ENCODE measurements at places on chromosomes 1 and 21. TPM values are rescaled to one million over a fixed set of nuclear protein-coding genes. Genes with fewer than 3 reads are reported as not detected.

The CA6 gene
- total RNA-seq, result not detected

The CCDC17 gene
- 1.0 TPM for total RNA-seq

The OVAAL gene
- not detected for total RNA-seq

The CORT gene
- total RNA-seq, result 0.16 TPM

The WDR64 gene
- total RNA-seq, result not detected

The KRTAP21-2 gene
- total RNA-seq, result not detected

The CTSE gene
- not detected for total RNA-seq

The FALEC gene
- total RNA-seq, result not detected

The PRAMEF27 gene
- not detected for total RNA-seq

The LSS gene
- 216 TPM for total RNA-seq

The MASP2 gene
- total RNA-seq, result 0.31 TPM

The MARK1 gene
- 13.6 TPM for total RNA-seq

The OR14C36 gene
- not detected for total RNA-seq

The COL8A2 gene
- 5.0 TPM for total RNA-seq

The PODN gene
- 0.24 TPM for total RNA-seq

The TRIM62 gene
- total RNA-seq, result 18.9 TPM

The UMODL1 gene
- total RNA-seq, result not detected

The LDLRAD1 gene
- not detected for total RNA-seq

The GAS5 gene
- total RNA-seq, result 1,111 TPM

The TFF3 gene
- total RNA-seq, result not detected

The C1QC gene
- total RNA-seq, result not detected

The OR2L3 gene
- total RNA-seq, result not detected

The RPTN gene
- total RNA-seq, result not detected

The FMO4 gene
- total RNA-seq, result 1.0 TPM

The SLC22A15 gene
- 3.8 TPM for total RNA-seq

The TMEM53 gene
- 4.3 TPM for total RNA-seq
